ENCODE measurements at places on chromosomes 5 and 9.
A peak's percentile ranks its signal among the peaks of the same experiment; 100 is the strongest.

GRCh38 chr5:56769875-56770604 is 45.3 kb upstream of the MAP3K1 start:
- no peak for DNase-seq

GRCh38 chr5:127577458-127577857 is 60.0 kb downstream of the PRRC1 start:
- DNase-seq, result no peak

DNA sequence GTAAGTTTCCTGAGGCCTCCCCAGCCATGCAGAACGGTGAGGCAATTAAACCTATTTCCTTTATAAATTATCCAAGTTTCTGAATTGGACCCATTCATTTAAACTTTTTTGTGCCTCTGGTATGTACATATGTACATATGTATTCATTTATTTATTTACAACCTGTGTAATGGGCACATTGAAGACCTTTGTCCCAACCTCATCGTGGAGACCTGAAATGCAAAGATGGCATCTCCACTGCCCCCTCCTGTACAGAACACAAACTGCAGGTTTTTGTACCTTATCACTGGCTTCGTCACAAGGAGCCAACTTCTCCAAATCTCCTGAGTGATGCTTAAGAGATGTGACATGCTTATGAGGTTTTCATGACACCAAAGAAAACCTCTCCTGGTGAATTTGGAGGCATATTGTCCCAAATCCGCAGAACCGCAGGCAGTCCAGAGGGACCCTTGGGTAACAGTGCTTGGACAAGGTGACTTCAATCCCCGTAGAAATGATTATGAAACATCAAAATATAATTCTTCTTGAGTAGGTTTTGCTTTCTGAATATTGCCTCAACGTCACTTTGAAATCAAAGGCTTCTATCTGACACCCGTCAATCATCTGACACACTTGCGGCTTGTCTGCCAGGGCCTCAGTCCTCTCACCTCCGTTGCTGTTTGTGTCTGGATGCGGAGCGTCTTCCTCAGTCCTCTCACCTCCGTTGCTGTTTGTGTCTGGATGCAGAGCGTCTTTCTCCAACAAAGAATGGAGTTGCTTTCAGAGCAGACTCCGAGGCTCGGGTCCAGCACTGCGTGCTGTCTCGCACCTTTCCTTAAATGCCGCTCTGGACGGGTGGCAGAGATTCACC is 135.0 kb upstream of the IRX4 start:
- DNase-seq, result peak; percentile 30

DNA sequence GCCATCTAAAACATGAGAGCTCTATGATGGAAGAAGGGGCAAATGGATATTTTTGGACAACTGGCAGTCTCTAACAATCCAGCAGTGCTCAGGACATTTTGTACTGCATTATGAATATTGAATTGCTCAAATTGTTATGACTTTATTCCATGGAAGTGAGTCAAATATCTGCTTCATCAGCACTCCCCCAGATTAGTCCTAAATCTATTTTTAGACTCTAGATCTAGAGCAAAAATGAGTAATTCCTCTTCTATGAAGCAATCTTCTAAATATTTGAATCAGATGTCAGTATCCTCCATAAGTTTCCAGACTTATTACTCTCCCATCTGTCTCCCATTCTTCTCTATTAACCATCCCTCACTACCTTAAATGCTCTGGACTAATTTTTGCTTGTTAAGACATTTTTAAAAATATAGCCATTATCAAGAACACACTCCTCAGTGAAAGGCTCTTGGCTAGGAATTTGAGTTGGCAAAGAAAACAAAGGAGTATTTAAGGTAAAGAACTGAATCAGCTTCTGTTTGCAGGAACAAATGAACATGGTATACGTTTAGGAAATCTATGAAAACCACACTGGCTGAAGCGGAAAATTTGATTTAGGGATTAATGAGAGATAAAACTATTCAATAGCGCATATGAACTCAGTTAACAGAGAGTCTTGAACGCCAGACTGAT is 300.9 kb downstream of the MCTP1 start:
- peak; percentile 84 for DNase-seq

GRCh38 chr9:33289936-33290246 is 425 bp upstream of the NFX1 start:
- DNase-seq, result no peak

- peak; percentile 18 for DNase-seq
These were observed 363.6 kb upstream of the CYLC2 start for GRCh38 chr9:102631559-102631958.

DNA sequence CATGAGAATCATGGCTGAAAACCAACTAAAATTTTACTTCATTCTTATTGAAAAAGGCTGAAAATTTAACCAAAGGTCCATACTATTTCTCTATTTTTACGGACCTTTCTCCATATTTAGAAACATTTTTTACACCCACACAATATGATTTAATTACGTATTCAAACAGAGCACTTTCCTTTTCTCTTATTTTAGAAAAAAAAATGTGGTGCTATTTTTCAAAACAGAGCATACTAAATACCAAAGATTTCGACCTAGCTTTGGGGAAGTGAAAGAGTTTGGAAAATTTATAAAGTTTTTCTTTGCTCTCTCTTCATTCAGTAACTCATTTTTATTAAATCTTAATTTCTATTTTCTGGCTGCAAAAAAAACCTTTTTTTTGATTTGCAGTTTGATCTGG is 38.1 kb downstream of the RNF145 start:
- no peak for DNase-seq

GRCh38 chr5:36240779-36241630 is 720 bp downstream of the NADK2 start:
- peak; percentile 56 for DNase-seq

DNA sequence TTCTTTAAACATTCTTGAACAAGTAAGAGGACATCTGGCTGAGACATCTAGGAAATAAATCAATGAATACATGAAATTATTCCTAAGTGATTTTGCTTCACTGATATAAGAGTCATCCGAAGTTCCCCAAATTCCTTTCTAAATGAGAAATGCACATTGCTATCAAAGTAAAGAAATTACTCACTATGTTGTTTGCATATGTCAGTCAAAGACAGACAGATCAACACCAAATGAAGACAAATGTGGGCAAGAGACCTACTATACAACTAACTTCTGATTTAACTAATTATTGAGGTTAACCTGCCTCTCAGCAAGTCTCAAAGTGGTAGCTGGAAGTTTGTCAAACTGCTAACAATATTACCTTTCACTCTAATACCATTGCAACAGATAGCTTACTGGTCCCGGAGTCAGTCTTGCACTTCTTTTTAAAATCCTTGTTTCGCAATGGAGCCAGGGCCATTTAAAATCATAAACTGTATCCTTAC is 13.2 kb downstream of the TUT7 start:
- peak; percentile 31 for DNase-seq

DNA sequence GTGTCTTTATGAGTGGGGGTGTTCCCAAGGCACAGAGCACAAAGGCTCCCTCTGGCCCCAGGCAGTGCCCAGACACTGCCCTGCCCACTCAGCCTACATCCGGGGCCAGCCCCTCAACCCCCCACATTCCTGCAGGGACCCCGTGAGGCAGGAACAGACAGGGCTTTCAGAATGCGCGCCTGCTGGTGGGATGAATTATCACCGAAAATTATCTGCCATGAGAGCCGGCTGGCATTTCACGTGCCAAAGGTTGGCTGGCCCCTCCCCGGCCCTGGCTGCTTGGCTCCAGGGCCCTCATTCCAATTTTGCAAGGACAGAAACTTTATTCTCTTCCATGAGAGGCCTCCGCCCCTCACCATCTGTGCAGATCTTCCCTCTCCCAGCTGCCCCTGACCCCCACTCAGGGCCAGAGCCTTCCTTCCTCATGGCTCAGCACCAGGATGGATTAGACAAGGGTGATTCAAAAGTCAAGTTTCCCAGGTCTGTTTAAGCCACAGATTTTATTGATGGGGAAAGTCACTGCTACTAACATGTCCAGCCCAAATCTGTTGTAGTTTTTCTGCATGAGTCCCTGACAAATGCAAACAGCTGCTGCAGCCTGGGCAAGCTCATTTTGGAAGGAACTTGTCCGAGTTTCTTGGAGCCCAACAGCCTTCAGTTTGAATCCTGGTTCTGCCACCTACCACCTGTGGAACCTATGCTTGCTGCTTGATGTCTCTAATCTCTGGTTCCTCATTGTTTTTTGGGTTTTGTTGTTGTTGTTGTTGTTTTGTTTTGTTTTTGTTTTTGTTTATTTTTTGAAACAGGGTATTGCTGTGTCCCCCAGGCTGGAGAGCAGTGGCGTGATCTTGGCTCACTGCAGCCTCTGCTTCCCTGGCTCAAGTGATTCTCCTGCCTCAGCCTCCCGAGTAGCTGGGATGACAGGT is 32.3 kb upstream of the WDR38 start:
- no peak for DNase-seq

GRCh38 chr5:137272831-137273230 is 226.3 kb downstream of the SPOCK1 start:
- DNase-seq, result no peak

- DNase-seq, result peak; percentile 77
These were observed 391.5 kb downstream of the FGF10 start for GRCh38 chr5:43997647-43998272.

DNA sequence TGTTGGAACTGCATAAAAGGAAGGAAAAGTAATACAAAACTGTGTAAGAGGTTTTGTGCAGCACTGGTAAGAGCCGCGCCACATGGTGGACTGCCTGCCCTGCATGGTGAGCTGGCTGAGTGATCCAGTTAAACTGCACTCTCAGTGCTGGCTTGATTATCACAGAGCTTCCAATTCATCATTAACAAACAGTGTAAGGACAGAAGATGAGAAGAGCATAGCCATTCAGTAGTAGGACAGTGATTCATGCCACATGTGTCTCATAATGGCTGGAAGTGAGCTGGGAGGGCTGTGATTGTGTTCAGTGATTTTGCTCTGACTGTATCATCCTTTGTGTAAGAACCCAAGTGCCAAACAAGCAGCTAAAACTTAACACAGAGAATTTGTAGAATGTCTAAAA is 14.1 kb downstream of the ASPN start:
- DNase-seq, result peak; percentile 77

DNA sequence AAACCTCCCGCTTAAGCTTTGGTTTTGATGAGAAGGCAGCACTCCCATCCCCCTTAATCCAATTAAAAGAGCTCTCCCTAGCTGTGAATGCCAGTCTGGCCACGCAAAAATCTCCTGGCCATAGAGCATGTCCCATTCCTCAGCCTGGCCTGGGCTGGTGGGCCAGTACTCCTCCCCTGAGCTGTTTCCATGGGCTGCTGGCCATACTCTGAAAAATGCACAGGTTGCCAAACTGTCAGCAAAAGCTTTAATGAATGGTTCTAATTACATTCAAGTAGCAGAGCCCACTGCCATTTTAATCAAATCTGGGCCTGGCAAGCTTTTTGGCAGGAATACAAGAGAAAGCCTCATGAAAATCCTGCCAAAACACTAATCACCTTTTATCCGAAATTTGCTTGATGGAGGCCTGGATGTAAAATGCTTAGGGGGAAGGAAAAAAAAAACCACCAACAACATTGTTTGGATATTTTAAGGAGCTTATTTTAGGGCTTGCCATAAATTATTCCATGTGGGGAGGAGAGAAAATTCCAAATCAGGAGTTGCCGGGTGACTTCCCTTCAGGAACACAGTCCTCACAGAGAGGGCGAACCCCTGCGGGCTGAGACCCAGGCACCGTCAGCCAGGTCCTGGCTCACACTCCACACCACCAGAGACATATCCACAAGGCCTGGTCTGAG is 243.3 kb downstream of the SEC61B start:
- DNase-seq, result no peak

GRCh38 chr5:11525020-11525419 is 379.2 kb downstream of the CTNND2 start:
- DNase-seq, result no peak

DNA sequence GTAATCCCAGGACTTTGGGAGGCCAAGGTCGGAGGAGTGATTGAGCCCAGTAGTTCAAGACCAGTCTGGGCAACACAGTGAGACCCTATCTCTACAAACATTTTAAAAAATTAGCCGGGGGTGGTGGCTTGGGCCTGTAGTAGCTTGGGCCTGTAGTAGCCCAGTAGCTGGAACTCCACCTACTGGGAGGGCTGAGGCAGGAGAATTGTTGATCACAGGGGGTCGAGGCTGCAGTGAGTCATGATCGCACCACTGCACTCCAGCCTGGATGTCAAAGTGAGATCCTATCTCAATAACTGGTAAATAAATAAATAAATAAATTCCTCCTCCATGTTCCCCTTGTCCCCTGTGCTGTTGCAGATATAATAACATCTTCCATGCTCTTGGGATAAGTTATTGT is 14.3 kb downstream of the VCAN start:
- DNase-seq, result no peak

DNA sequence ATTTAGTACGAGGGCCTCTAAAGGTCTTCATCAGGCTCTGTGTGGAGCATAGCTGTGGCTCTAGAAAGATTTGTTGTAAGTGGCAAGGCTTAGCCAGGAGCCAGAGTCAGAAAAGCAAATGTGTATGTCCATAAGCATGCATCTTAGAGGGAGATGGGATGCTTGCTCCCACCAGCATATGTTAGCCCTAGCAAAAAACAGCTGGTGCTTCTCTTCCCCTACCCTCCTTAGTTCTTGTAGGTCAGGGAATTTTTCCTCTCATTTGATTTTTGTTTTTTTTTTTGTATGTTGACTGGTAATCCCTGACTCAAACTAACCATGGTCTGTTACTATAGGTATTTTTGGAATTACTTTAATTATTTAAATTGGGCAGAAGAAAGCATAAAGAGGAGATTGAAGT is 7.7 kb downstream of the TNFSF15 start:
- no peak for DNase-seq

DNA sequence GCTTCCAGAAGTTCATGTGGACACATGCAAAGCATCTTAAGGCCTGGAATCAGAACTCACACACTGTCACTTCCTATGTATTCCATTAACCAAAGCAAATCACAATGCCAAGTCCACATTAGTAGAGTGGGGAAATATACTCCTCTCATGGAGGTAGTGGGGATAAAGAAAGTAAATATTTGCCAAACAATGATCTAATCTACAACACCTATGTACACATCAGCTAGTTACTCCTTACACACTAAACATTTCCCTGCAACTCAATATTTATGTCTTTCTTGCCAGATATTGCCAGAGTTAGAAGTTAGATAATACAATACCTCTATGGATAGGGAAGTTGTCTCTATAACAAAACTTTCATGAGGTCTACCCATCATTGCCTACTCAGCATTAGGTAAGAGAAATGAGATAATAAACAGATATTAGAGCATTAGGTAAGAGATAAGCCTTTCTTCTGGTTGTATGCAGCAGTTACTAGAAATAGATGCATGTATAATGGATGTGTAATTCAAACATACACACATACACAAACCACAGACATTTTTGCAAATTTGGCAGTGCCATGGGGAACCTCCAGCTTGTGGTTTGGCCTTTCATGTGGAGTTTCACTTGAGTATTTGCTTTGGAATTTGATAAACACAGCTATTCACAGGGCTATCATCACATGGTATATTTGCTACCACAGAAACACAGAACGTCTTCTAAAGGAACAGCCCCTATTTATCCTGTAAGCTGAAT is 196.5 kb downstream of the TLE1 start:
- DNase-seq, result peak; percentile 97

GRCh38 chr9:128191406-128192046 is at the start of gene CIZ1:
CIZ1 (minus strand) TSS chr9:128191572; CDS start chr9:128190857, 715 bp downstream.
- DNase-seq, result peak; percentile 65

GRCh38 chr9:113618836-113619490 is 155.4 kb downstream of the RGS3 start:
- DNase-seq, result no peak

All from fibroblast of mammary gland (primary cell).